Placental pericyte (primary cell): ENCODE measurements at places on chromosomes 11 and 22. TPM values are rescaled to one million over a fixed set of nuclear protein-coding genes. Genes with fewer than 3 reads are reported as not detected.

OR5D16 gene
- not detected in 2 replicates for total RNA-seq

TTC28 gene
- 21.5 and 29.3 TPM in 2 replicates for total RNA-seq

BIK gene
- total RNA-seq = 0.14 and 1.3 TPM in 2 replicates

ENDOD1 gene
- 14.9 and 55.3 TPM in 2 replicates for total RNA-seq

OR5D18 gene
- not detected in 2 replicates for total RNA-seq

MRPL23 gene
- total RNA-seq = 82.0 and 99.1 TPM in 2 replicates

VSIG10L2 gene
- total RNA-seq = not detected in 2 replicates

TRIM51 gene
- total RNA-seq = not detected in 2 replicates
